ENCODE measurements at places on chromosomes 16 and 17. TPM values are rescaled to one million over a fixed set of nuclear protein-coding genes. Genes with fewer than 3 reads are reported as not detected.

Gene SLC38A8
- 0.29 TPM for total RNA-seq

GRCh38 chr16:71367241-71367976, 8.9 kb downstream of the CALB2 start:
- no peaks in the 10 kb centered on the region for H3K4me1 ChIP-seq
- H3K4me3 ChIP-seq = no peak overlapping the region
- H3K27me3 ChIP-seq = peaks cover 7% of the 10 kb centered on the region
- H3K27ac ChIP-seq = no peak overlapping the region
- DNase-seq = no peak
- H3K36me3 ChIP-seq = no peaks in the 10 kb centered on the region

DNA sequence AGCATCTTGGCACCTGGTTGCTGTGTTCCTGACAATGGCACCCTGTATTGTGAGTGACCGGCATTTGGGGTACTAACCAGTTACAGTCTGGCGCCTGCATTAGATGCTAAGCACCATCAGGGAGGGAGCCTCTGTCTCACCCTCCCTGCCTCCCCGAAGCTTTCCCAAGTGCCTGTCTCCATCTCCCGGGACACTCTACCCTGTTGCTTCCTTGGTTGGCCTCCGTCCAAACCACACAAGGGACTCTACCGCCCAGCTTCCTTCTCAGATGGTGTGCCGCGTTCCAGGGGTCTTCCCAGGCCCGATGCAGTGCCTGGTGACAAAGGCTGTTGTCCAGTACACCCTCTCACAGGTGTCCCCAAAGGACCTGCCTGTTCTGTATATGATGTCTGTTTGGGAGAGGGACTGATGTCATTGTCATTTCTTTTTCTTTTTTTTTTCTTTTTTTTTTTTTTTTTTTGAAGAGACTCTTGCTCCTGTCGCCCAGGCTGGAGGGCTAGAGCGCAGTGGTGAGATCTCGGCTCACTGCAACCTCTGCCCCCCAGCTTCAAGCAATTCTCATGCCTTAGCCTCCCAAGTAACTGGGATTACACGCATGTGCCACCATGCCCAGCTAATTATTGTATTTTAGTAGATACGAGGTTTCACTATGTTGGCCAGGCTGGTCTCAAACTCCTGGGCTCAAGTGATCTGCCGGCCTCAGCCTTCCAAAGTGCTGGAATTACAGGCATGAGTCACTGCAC, 6.7 kb downstream of the SNN start:
- H3K4me3 ChIP-seq = no peak overlapping the region
- DNase-seq = no peak
- H3K4me1 ChIP-seq = peaks cover 73% of the 10 kb centered on the region
- peaks cover 44% of the 10 kb centered on the region for H3K36me3 ChIP-seq
- H3K27ac ChIP-seq = peak overlapping the region; percentile 62

DNA sequence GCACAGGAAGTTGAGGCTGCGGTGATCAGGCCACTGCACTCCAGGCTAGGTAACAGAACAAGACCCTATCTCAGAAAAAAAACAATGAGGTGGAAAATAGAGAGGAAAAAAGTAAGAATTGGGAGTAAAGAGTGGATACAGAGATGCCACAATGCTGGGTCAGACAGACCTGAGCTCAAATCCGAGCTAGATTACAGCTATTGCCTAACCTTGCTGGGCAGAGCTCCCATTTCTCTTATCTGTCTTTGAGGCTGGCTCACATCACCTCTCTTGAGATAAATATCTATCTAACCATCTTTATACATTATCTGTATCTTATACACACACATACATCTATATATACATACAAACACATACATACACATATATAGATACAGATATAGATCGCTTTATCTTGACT, 59.0 kb downstream of the ACSM2B start:
- no peak overlapping the region for H3K27ac ChIP-seq
- no peak for DNase-seq
- H3K27me3 ChIP-seq = no peaks in the 10 kb centered on the region
- H3K4me3 ChIP-seq = no peak overlapping the region
- no peaks in the 10 kb centered on the region for H3K36me3 ChIP-seq
- no peaks in the 10 kb centered on the region for H3K4me1 ChIP-seq
